Transverse colon (tissue), 4 donors: ENCODE measurements at places on chromosomes 7 and 10. TPM values are rescaled to one million over a fixed set of nuclear protein-coding genes. Genes with fewer than 3 reads are reported as not detected.
A peak's percentile ranks its signal among the peaks of the same experiment; 100 is the strongest.

DNA sequence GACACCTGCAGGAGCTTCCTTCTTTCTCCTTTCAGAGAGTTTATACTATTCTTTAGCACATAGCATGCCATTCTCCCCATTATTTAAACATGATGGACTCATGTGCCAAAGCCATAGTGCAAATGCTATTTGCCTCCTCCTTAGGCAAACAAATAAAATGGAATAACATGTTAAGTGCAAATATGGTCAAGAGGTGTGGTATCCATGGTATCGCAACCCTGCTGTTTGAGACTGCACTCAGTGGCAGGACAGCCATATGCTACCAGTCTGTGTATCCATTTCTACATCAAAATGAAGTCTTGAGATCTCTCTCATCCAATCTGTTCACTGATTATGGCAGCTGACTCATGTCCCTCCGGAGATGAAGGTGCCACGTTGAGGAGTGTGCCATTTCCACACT is 22.8 kb downstream of the HEPACAM2 start:
- H3K4me1 ChIP-seq: peaks cover 29% of the 10 kb centered on the region
- H3K27me3 ChIP-seq: no peaks in the 10 kb centered on the region
- no peaks in the 10 kb centered on the region for H3K36me3 ChIP-seq
- H3K4me3 ChIP-seq: no peak overlapping the region
- peak; percentile 37 for DNase-seq

- DNase-seq: no peak
- no peak overlapping the region for H3K4me3 ChIP-seq
- H3K36me3 ChIP-seq: no peaks in the 10 kb centered on the region
- H3K4me1 ChIP-seq: no peaks in the 10 kb centered on the region
These were observed 6.0 kb downstream of the TAS2R40 start for GRCh38 chr7:143227806-143228205.

- H3K27me3 ChIP-seq: no peaks in the 10 kb centered on the region
- no peak overlapping the region for H3K27ac ChIP-seq
- peaks cover 13% of the 10 kb centered on the region for H3K36me3 ChIP-seq
These were observed 17.7 kb downstream of the AIFM2 start for GRCh38 chr10:70114902-70115301.

- no peaks in the 10 kb centered on the region for H3K4me1 ChIP-seq
- H3K36me3 ChIP-seq: no peaks in the 10 kb centered on the region
- H3K4me3 ChIP-seq: no peak overlapping the region
- no peak for DNase-seq
- H3K27ac ChIP-seq: no peak overlapping the region
These were observed 11.3 kb downstream of the SLC16A9 start for GRCh38 chr10:59698326-59698725.

DNA sequence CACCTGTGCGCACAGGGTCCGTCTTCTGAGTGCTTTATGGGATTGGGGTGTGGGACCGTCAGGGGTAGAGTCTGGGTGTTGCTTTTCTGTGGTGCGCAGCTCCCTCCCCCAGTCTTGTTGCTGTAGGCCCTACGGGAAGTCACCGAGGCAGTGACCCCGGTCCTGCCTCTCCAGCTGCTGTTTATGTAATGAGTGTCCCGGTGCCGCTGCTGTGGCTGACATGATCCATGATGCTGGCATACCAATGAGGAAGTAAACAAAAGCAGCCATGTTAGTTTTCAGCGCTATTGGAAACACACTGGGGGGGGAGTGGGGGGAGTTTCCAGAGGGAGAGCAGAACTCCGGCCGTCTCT is 1.1 kb downstream of the TRIM8 start:
- peak; percentile 80 for DNase-seq
- H3K27me3 ChIP-seq: no peaks in the 10 kb centered on the region
- H3K4me3 ChIP-seq: peak overlapping the region; percentile 94
- H3K4me1 ChIP-seq: peaks cover 51% of the 10 kb centered on the region
- peak overlapping the region; percentile 96 for H3K27ac ChIP-seq
- H3K36me3 ChIP-seq: no peaks in the 10 kb centered on the region

GRCh38 chr10:2173327-2173726 is 436.0 kb upstream of the ADARB2 start:
- H3K4me1 ChIP-seq: no peaks in the 10 kb centered on the region
- H3K27me3 ChIP-seq: no peaks in the 10 kb centered on the region
- no peaks in the 10 kb centered on the region for H3K36me3 ChIP-seq
- DNase-seq: no peak
- no peak overlapping the region for H3K4me3 ChIP-seq

DNA sequence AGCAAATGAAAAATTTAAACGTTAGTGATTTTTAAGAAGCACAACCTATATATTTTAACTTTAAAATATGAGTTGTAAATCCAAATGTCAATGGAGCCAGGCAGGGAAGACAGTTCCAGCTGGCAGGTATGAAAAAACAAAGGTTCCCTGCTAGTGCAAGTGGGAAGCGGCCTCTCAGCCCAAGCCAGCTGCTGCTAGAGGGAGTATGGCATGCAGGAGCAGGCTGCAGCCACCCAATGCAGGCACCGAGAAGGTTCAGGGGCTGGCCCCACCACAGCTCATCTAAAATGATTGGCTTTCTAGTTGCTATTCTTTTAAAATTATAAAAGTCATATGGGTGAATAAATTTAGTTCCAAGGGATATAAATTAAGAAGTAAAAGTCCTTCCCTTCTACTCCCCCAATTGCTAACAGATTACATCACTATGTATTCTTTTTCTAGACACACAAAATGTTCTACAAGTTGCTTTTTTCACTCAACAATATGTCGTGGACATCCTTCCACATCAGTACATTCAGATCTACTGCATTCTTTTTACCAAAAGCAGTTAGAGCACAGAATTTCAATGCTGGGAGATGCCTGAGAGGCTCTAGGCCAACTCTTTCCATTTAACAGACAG is 69.3 kb downstream of the SGMS1 start:
- H3K4me1 ChIP-seq: peaks cover 19% of the 10 kb centered on the region
- no peak overlapping the region for H3K4me3 ChIP-seq
- H3K27ac ChIP-seq: peak overlapping the region; percentile 44

- no peak for DNase-seq
- no peaks in the 10 kb centered on the region for H3K4me1 ChIP-seq
- no peaks in the 10 kb centered on the region for H3K27me3 ChIP-seq
- no peak overlapping the region for H3K27ac ChIP-seq
These were observed 66.9 kb downstream of the NXPH1 start for GRCh38 chr7:8500286-8500685.

DNA sequence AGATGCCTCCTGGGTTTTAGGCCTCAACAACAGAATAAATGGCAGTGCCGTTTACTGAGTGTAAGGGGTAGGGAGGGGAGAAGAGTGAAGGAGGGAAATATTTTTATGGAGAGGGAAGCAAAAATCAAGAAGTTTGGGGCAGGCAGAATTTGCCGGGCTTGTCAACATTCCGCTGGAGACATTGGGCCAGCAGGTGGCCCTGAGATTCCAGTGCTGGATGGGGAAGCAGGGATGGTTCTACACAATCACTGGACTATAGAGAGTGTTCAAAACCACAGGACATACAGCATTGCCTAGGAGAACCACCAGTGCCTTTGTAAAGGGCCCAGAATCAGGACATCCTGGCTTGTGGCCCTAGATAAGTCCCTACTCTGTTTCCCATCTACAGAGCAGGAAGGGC is 598.6 kb upstream of the MGMT start:
- no peak overlapping the region for H3K4me3 ChIP-seq
- H3K36me3 ChIP-seq: no peaks in the 10 kb centered on the region

DNA sequence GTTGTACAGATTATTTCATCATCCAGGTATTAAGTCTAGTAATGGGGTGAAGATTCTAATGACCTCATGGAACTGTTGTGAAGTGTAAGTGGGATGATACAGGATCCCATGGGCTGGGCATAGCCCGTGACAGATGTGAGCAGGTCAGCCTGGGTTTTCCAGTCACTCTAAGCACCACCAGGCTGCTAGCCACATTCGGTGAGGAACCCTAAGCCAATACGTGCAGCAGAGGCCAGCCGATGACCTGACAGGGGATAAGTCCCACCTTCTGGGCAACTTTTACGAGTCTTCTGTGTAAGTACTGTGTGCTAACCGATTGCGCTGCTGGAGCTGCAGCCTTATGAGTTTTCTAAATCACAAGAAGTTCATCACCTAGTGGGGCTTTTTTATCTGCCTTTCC is 7.3 kb downstream of the ZNF503 start:
- H3K27me3 ChIP-seq: peaks cover 12% of the 10 kb centered on the region
- no peak for DNase-seq
- no peak overlapping the region for H3K27ac ChIP-seq

- H3K27ac ChIP-seq: no peak overlapping the region
- no peak for DNase-seq
- no peaks in the 10 kb centered on the region for H3K36me3 ChIP-seq
- H3K4me3 ChIP-seq: no peak overlapping the region
- H3K27me3 ChIP-seq: no peaks in the 10 kb centered on the region
- H3K4me1 ChIP-seq: peaks cover 11% of the 10 kb centered on the region
These were observed 8.1 kb downstream of the SGMS1 start for GRCh38 chr10:50615658-50616057.

GRCh38 chr7:90655566-90655965 is 59.4 kb downstream of the CDK14 start:
- H3K4me3 ChIP-seq: no peak overlapping the region
- H3K27me3 ChIP-seq: no peaks in the 10 kb centered on the region
- no peak for DNase-seq
- H3K27ac ChIP-seq: no peak overlapping the region

DNA sequence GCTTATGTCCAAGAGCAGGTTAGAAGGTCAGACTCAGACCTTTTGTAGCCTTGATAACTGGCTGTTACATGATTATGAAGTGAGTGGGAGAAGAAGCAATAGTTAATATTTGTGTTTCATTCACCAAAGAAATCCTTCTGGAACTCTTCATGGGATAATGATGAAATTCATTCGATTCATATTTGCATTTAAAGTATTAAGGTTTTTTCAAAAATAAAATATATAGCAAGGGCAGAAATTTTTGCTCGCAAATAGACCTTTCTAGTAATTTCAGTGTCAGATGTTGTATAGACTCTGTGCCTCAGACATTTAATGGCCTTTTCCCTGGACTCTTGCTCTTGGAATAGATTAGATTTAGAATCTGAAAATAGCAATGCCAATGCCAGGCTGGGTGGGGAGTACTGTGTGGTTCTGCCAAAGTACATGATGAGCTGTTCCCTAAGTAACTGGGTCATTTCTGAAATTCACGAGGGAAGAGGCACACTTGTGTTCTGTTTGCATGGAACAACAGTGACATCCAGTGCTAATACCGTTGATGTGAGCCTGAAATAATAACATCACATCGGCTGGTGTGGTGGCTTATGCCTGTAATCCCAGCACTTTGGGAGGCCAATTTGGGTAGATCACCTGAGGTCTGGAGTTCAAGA is 119.2 kb downstream of the MBL2 start:
- no peaks in the 10 kb centered on the region for H3K4me1 ChIP-seq
- H3K36me3 ChIP-seq: no peaks in the 10 kb centered on the region
- H3K27me3 ChIP-seq: no peaks in the 10 kb centered on the region
- no peak overlapping the region for H3K27ac ChIP-seq
- DNase-seq: no peak

DNA sequence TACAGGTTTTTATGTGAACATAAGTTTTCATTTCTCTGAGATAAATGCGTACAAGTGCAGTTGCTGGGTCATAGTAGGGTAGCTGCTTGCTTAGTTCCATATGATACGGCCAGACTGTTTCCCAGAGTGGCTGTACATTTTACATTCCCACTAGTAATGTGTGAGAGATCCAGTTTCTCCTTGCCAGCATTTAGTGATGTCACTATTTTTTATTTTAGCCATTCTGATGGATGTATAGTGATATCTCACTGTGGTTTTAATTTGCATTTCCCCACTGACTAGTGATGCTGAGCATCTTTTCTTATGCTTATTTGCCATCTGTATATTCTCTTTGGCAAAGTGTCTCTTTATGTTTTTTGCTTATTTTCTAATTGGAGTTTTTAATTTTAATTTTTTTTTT is 4.2 kb downstream of the ZMIZ2 start:
- no peaks in the 10 kb centered on the region for H3K36me3 ChIP-seq
- H3K27ac ChIP-seq: no peak overlapping the region
- H3K4me3 ChIP-seq: no peak overlapping the region
- H3K4me1 ChIP-seq: peaks cover 65% of the 10 kb centered on the region
- H3K27me3 ChIP-seq: no peaks in the 10 kb centered on the region

DNA sequence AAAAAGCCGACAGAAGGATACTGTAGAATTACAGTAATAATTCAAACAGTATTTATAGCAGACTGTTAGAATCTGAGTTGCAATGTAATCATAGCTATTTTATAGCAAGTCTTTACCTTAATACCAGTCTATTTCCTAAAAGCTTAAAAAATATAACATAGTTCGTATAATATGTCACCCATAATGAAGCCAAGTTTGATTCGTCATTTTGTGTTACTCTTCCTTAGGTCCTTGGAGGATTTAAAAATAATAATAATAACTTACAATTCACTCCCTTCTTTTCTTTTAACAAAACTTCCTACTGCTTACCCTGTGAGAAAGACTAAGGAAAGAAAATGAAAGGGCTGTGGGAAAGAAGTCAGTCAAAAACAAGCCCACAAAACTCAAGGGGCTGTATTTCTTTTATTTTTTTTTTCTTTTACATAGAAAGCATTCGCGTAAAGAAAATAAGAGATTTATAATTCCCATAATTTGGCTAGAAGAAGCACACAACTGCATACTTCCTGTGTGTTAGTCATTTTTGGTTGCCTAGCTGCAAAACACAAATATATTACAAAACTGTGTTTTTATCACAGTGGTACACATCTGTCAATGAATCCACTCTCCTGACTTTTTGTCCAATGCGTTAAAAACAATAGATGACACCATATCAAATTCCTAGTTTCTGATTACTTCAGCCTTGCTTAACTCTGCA is 187.2 kb upstream of the CELF2 start:
- peak overlapping the region; percentile 64 for H3K27ac ChIP-seq
- no peaks in the 10 kb centered on the region for H3K36me3 ChIP-seq
- H3K4me1 ChIP-seq: no peaks in the 10 kb centered on the region
- no peak overlapping the region for H3K4me3 ChIP-seq
- no peak for DNase-seq
- no peaks in the 10 kb centered on the region for H3K27me3 ChIP-seq

DNA sequence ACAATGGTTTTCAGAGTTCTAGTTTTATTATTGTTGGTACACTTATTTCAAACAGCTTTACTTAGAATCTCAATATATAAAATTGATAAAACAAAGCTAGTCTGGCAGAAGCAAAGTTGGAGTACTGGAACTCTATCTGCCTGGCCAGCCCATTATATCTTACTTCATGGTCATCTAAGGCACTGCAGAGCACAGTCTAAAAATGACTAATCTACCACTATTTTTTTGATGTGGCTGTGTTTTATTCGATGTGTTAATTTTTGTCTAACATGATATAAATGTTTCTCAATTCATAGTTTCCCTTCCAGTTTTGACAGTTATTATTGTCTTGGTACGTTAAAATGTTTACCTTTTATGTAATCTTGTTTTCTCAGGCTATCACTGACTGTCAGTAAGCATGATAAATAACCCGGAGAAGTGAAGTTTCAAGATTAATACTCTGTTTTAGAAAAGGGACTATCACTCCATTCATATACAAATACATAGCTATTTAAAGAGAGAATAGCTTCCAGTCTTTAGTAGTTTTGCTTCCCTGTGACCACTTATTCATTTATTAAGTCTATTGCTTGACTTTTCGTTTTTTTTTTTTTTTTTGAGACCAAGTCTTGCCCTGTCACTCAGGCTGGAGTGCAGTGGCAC is 60.6 kb upstream of the CSTF2T start:
- no peaks in the 10 kb centered on the region for H3K27me3 ChIP-seq
- H3K4me3 ChIP-seq: no peak overlapping the region
- no peak overlapping the region for H3K27ac ChIP-seq
- H3K36me3 ChIP-seq: no peaks in the 10 kb centered on the region
- no peaks in the 10 kb centered on the region for H3K4me1 ChIP-seq

GRCh38 chr10:61187601-61188000 is 243.6 kb upstream of the RHOBTB1 start:
- DNase-seq: no peak
- H3K4me3 ChIP-seq: no peak overlapping the region

The MRLN gene
- not detected for total RNA-seq

The CHST3 gene
- 3.5 TPM for total RNA-seq
